ENCODE measurements at places on chromosomes 2 and 18. TPM values are rescaled to one million over a fixed set of nuclear protein-coding genes. Genes with fewer than 3 reads are reported as not detected.

The ABCB11 gene
- total RNA-seq: not detected

The PDE1A gene
- not detected for total RNA-seq

The GPR55 gene
- 1.5 TPM for total RNA-seq

The NEDD4L gene
- total RNA-seq: 3.8 TPM

GRCh38 chr2:160934263-160934662 is 226.0 kb upstream of the TANK start:
- peaks cover 3% of the 10 kb centered on the region for H3K27me3 ChIP-seq
- DNase-seq: no peak
- H3K4me3 ChIP-seq: no peak overlapping the region
- peaks cover 4% of the 10 kb centered on the region for H3K4me1 ChIP-seq
- no peaks in the 10 kb centered on the region for H3K36me3 ChIP-seq

GRCh38 chr2:186433040-186433439 is 53.0 kb upstream of the ZC3H15 start:
- no peaks in the 10 kb centered on the region for H3K27me3 ChIP-seq
- no peak overlapping the region for H3K4me3 ChIP-seq
- H3K36me3 ChIP-seq: peaks cover 12% of the 10 kb centered on the region
- H3K4me1 ChIP-seq: peaks cover 1% of the 10 kb centered on the region

DNA sequence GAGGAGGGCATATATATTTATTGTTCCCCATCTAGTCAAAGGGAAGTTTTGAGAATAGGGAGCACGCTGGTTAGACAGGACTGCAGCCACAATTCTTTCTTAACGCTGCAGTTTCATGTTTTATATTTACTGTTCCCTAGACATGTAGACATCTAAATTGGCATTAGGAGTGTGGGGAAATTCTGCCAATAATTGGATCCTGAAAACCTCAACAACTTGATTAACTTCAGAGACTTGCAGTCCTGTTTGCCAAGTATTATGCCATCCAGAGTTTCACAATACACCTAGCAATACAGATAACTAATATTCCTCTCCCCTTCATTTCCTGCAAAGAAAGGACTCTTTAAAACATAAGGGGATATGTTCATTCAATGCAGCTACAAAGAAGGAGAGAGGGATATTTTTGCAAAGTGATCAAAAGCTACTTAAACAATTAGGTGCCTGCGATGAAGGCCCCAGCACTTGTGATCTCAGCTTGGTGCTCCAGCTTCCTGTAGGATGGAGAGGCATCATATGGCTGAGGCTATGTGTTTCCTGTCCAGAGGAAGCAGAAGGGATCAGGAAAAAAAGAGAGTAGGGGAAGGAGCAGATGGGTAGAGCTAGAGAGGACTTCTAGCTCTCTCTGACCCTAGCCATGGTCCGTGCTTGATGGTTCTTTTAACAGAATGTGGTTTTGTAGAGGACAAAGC is 264.4 kb downstream of the MTX2 start:
- no peak overlapping the region for H3K27ac ChIP-seq
- DNase-seq: no peak
- H3K4me1 ChIP-seq: no peaks in the 10 kb centered on the region
- no peaks in the 10 kb centered on the region for H3K36me3 ChIP-seq

DNA sequence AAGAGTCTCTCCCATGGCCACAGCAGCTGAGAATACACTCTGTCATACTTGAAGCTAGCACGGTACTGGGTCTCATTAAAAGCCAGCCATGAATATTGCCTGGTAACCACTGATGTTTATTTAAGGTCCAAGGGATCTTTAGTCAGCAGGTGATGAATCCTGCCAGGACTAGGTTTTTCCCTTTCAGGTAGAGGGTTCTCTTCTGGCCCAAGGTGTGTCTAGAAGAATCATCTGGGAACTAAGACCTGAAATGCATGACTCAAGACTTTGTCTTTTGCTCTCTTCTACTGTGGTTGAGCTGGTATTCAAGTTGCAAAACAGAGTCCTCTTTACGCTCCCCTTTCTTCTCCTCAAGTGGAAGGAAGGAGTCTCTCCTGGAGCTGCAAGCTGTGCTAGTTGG is 400.5 kb upstream of the FSIP2 start:
- H3K36me3 ChIP-seq: no peaks in the 10 kb centered on the region
- H3K4me1 ChIP-seq: no peaks in the 10 kb centered on the region
- no peak overlapping the region for H3K27ac ChIP-seq
- DNase-seq: no peak
- H3K27me3 ChIP-seq: no peaks in the 10 kb centered on the region

GRCh38 chr18:1392046-1392445 is 487.4 kb downstream of the ADCYAP1 start:
- no peaks in the 10 kb centered on the region for H3K27me3 ChIP-seq
- no peaks in the 10 kb centered on the region for H3K36me3 ChIP-seq
- DNase-seq: no peak
- H3K4me3 ChIP-seq: no peak overlapping the region

- no peak overlapping the region for H3K4me3 ChIP-seq
- no peaks in the 10 kb centered on the region for H3K4me1 ChIP-seq
- H3K27ac ChIP-seq: no peak overlapping the region
These were observed 17.1 kb upstream of the CAVIN2 start for GRCh38 chr2:191863988-191864387.

- H3K27me3 ChIP-seq: peaks cover 3% of the 10 kb centered on the region
- no peaks in the 10 kb centered on the region for H3K4me1 ChIP-seq
- no peak for DNase-seq
- H3K4me3 ChIP-seq: no peak overlapping the region
- no peak overlapping the region for H3K27ac ChIP-seq
These were observed 329.9 kb downstream of the DYSF start for GRCh38 chr2:71783215-71783614.

DNA sequence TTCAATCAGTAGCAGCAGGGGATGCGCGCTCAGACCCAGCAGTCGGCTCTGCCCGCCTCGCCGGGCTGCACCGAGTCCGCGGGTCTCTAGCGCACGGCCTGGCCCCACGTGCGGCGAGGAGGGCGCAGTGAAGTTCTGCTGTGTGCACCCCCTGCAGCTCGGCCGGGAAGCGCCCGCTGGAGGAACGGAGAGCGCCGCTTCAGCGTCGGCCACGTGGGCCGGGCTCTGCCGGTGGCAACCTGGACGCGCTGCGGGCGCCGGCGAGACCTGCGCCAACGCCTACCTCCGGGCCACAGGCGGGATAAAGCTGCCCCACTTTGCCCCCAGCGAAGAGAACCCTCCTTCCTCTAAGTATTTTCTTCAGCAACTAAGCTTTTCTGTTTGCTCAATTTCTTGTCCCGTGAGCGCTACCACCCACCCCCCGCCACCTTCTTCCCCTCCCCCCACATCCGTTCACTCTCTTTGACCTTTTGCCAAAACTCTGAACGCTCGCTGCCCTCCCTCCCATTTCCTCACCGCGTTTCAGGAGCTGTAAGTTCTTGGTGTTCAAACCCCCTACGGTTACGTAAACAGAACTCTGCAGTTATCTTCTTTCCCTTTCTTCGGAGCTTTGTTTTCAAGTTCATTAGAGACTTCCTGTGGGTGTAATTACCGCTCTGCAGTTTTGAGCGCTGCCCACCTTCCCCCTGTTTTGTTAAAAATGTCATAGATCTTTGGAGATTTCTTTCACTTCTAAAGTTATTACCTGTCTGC is 42.6 kb upstream of the EDAR start:
- peaks cover 40% of the 10 kb centered on the region for H3K4me1 ChIP-seq
- peak overlapping the region; percentile 83 for H3K27ac ChIP-seq
- H3K36me3 ChIP-seq: peaks cover 3% of the 10 kb centered on the region
- peak; percentile 79 for DNase-seq
- H3K4me3 ChIP-seq: peak overlapping the region; percentile 75

DNA sequence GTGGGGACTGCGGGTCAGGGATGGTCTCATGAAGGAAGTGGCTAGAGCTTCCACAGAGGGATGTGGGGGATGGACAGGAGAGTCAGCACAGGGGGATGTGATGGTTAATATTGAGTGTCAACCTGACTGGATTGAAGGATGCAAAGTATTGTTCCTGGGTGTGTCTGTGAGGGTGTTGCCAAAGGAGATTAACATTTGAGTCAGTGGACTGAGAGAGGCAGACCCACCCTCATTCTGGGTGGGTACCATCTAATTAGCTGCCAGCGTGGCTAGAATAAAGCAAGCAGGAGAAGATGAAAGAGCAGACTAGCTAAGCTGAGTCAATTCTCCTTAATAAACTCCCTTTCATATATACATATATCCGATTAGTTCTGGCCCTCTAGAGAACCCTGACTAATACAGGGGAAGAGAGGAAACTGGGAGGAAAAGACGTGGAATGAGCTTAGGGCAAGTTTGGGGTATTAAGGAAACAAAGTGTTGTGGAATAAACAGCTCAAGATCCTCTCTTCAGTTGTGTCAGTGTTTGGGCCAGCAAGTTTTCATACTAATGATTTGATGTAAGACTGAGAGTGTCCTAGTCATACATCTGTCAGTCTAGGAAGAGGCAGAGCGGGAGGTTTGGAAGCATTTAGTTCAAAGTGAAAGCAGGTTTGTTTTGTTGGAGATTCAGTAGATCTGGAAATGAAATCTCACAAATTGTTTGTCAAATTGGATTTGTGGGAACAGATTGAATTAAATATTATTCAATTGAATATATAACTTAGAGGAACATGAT is 135.2 kb upstream of the NT5C1B start:
- H3K36me3 ChIP-seq: peaks cover 1% of the 10 kb centered on the region
- H3K27me3 ChIP-seq: no peaks in the 10 kb centered on the region
- no peak for DNase-seq
- H3K4me3 ChIP-seq: no peak overlapping the region
- H3K27ac ChIP-seq: no peak overlapping the region

- H3K36me3 ChIP-seq: no peaks in the 10 kb centered on the region
- no peak for DNase-seq
- no peak overlapping the region for H3K27ac ChIP-seq
These were observed 243.5 kb upstream of the MYT1L start for GRCh38 chr2:2574401-2575180.

DNA sequence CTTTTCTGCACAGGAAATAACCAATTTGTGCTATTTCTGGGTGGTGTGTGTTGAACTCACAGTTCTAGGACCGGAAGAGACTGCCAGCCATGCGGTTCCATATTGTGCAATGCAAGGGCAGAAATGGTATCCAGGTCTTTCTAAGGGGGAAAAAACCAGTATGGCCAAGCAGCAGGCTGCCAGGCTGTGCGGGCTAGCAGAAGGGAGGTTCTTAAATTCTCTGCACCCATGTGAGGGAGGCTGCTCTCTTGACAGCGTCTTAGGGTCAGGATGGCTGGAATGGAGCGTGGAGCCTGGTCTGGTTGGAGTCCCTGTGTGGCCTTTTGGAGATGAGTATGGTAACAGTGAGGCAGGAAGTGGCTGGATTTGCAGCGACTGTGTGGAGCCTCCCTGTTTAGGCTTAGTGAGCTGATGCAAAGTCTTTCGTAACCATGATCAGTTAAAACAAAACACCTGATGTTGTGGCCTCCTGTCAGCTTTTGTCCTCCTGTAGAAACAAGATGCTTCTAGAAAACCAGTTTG is 52.6 kb downstream of the NCK2 start:
- H3K36me3 ChIP-seq: peaks cover 31% of the 10 kb centered on the region
- peak; percentile 68 for DNase-seq
- H3K4me3 ChIP-seq: peak overlapping the region; percentile 52
- no peaks in the 10 kb centered on the region for H3K27me3 ChIP-seq
- H3K27ac ChIP-seq: peak overlapping the region; percentile 92

GRCh38 chr2:170235860-170236679 is 58.1 kb downstream of the MYO3B start:
- H3K4me1 ChIP-seq: no peaks in the 10 kb centered on the region
- H3K27me3 ChIP-seq: peaks cover 13% of the 10 kb centered on the region
- no peak overlapping the region for H3K4me3 ChIP-seq
- peak; percentile 18 for DNase-seq
- no peak overlapping the region for H3K27ac ChIP-seq

- peaks cover 2% of the 10 kb centered on the region for H3K27me3 ChIP-seq
- H3K27ac ChIP-seq: peak overlapping the region; percentile 87
- peak; percentile 91 for DNase-seq
- H3K4me3 ChIP-seq: peak overlapping the region; percentile 48
- H3K36me3 ChIP-seq: no peaks in the 10 kb centered on the region
These were observed 29.3 kb upstream of the DUSP2 start for GRCh38 chr2:96174251-96175144.

DNA sequence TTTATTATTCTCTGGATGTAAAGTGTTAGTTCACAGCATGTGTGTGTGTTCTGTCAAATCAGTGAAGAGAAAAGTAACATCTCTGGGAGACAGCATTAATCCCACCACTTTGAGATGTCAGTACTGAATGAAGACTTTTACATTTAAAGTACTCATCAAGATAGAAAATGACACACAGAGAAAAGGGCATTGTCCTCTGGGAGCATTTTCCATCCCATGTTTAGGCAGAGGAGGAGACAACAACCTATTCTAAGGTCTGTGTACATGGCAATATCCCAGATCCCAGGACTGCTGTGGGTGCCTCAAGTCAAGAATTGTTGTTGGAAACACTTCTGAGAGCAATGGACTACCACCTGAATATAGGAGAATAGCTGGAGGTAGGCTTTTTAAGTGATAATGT is 201.5 kb downstream of the PPP1R1C start:
- H3K27ac ChIP-seq: no peak overlapping the region
- no peaks in the 10 kb centered on the region for H3K4me1 ChIP-seq
- H3K36me3 ChIP-seq: no peaks in the 10 kb centered on the region
- no peak for DNase-seq
- H3K27me3 ChIP-seq: peaks cover 5% of the 10 kb centered on the region

GRCh38 chr18:24380163-24380747 is 17.4 kb downstream of the OSBPL1A start:
- H3K27ac ChIP-seq: no peak overlapping the region
- peaks cover 10% of the 10 kb centered on the region for H3K4me1 ChIP-seq
- no peak overlapping the region for H3K4me3 ChIP-seq
- DNase-seq: no peak

- DNase-seq: no peak
- H3K4me1 ChIP-seq: no peaks in the 10 kb centered on the region
- H3K36me3 ChIP-seq: no peaks in the 10 kb centered on the region
- no peaks in the 10 kb centered on the region for H3K27me3 ChIP-seq
- H3K27ac ChIP-seq: no peak overlapping the region
These were observed 295.1 kb upstream of the RAB12 start for GRCh38 chr18:8314124-8314523.

- H3K4me1 ChIP-seq: no peaks in the 10 kb centered on the region
- H3K4me3 ChIP-seq: no peak overlapping the region
- H3K27ac ChIP-seq: no peak overlapping the region
- H3K36me3 ChIP-seq: no peaks in the 10 kb centered on the region
- peaks cover 1% of the 10 kb centered on the region for H3K27me3 ChIP-seq
These were observed 29.5 kb upstream of the DPP4 start for GRCh38 chr2:162103443-162104009.

DNA sequence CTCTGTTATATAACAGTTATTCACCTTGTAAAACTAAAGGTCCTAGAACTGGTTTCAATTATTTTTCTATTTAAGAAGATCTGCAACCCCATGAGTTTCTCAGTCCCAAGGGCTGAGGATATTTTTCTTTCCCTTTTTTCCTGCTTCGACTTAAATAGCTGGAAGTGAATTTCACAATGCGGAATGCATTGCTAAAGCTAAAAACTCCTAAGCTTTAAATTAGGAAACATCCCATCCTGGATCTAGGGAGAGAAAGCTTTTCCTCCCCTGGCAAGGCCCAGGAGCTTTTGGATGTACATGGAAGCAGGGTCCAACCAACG is 1.4 kb downstream of the RFX8 start:
- peaks cover 2% of the 10 kb centered on the region for H3K27me3 ChIP-seq
- H3K27ac ChIP-seq: peak overlapping the region; percentile 65
- DNase-seq: no peak
- H3K4me3 ChIP-seq: peak overlapping the region; percentile 74
- peaks cover 7% of the 10 kb centered on the region for H3K4me1 ChIP-seq
